ENCODE measurements at places on chromosomes 12 and 14. TPM values are rescaled to one million over a fixed set of nuclear protein-coding genes. Genes with fewer than 3 reads are reported as not detected.

- no peak for ATAC-seq
These were observed 48.1 kb downstream of the VWF start for GRCh38 chr12:6076346-6076745.

- no peak for ATAC-seq
These were observed 6.4 kb upstream of the SLC48A1 start for GRCh38 chr12:47766502-47767215.

DNA sequence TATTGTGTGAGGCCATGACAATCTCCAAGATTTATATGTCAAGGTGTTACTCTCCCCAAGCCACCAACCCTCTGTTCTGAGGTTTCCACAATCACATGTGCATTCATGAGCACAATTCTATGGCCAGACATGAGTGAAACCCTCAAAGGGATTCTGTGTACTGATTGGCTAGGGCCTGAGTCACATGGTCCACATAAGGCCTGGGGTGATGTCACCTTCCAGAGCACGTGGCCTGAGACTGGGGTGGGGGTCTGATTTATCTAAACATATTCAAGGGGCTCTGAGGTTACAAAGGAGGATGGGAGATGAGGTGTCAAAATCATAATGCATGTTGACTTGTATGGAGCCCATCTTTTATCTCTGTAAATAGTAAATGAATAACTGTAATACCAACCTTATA, 1369.9 kb upstream of the TMEM132C start:
- ATAC-seq, result no peak

DNA sequence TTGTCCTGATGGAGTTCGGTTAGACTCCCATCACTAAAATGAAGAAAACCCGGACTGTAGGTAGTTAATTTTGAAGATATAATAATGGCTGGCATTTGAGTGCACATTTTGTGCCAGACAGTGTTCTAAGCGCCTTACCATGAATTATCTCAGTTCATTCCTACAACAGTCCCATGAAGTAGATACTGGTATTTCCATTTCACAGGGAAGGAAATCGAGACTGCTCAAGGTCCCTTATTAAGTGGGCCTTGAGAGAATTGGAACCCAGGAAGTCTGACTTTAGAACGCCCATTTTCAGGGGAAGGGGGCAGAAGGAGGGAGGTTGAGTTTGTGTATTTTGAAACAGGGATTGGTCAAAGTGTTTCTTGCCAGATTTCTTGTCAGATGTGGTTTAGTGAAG, 855 bp downstream of the MNAT1 start:
- ATAC-seq, result no peak

DNA sequence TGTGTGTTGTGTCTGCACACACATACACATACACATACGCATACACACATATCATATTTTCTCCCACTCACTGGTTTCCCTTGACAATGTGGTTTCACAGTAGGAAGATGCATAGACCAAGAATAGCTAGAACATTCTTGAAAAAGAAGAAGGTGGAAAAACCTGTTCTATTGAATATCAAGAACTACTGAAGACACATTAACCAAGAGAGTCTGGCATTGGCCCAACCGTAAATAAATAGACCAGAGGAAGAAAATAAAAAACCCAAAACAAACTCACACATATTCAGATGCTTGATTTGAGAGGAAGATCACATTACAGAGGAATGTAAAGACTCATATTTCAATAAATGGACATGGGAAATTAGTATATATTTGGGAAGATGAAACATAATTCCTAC, 311.3 kb downstream of the FOXG1 start:
- no peak for ATAC-seq

- ATAC-seq, result peak; percentile 37
These were observed 17.9 kb downstream of the ZDHHC22 start for GRCh38 chr14:77123381-77124325.

GRCh38 chr12:51188359-51189051, 15.6 kb upstream of the TFCP2 start:
- ATAC-seq, result no peak

DNA sequence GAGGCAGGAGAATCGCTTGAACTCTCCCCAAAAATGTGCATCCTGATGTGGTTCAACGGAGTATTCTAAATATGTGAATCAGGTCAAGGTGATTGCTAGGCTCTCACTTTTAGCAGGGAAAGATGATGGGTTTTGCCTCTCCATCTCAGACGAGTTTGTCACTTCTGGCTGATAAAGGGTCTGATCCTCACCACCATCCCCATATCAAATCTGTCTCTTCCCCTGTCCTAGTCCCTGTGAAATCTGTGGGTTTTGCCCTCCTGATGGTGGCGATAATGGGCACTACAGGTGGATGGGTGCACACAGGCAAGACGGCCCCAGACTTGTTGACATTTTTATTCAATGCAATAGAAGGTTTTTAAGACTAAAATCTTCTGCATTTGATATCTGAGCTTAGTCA, 384.6 kb downstream of the GLT1D1 start:
- no peak for ATAC-seq

DNA sequence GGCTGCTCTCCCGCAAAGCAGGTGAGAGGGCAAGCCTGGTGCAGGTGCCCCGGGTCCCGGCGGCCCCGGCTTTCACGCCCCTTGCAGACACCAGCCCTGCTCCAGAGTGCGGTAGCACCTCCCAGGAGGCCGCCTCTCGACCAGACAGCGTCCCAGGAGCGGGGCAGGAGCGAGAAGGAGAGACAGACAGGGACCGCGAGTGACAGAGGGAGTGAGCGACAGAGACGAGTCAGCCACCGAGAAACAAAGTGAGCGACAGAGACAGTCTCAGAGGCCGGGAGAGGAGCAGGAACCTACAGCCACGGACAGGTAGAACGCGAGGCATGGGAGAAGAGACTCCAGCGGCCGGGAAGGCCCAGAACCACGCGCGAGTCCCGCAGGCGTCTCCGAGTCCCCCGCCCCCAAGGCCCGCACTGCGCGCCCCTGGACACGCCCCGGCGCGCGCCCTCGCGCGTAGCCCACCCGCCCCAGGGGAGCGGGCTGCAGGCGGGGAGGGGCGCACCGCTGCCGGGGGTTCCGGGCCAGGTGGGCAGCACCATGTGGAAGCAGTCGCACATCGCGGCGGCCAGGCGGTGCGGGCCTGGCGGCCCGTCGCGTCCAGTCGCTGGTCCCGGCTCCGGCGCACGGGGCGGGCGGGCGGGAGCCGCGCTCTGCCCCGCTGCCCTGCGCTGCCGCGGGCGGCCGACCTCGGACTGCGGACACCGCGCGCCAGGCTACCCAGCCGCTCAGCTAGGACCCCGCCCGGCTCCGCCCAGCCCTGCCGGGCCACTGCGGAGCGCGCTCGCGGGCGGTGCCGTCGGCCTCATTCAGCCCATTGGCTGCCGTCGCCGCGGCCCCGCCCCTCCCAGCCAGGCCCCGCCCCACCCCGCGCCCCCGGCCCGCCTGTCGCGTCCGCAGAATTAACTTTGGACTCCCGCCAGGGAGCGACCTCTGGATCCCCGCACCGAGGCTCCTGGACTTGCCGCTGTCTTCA, at the start of gene AHNAK2:
TSS of gene AHNAK2 (minus strand) at position 694 of the 973 bp plus-strand sequence. CDS start at position 557, 137 bp downstream.
- peak; percentile 84 for ATAC-seq

GRCh38 chr12:12586879-12587675, 24.4 kb upstream of the DUSP16 start:
- ATAC-seq, result no peak

GRCh38 chr14:54816450-54816849, 86.2 kb downstream of the GCH1 start:
- no peak for ATAC-seq

GRCh38 chr12:130162745-130163460, 639 bp downstream of the FZD10 start:
- ATAC-seq, result no peak

GRCh38 chr12:118866346-118866745, 115.0 kb upstream of the SRRM4 start:
- no peak for ATAC-seq

- no peak for ATAC-seq
These were observed 2.6 kb downstream of the NKX2-1 start for GRCh38 chr14:36517242-36518030.

DNA sequence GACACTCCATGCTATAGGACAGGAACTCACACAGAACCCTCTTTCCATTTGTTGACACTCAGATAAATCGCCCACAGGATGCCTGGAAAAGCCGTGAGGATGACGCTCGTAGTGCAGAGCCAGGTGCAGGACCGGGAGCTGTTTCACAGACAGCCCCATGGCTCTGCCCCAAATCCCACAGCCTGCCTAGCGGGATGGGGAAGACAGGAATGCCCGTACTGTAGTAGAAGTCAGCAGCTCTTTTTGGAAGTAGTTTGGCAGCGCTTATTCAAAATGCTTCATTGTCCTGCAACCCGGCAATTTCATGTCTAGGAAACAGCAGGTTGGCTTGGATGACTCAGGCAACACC, 41.6 kb downstream of the JAG2 start:
- ATAC-seq, result no peak

DNA sequence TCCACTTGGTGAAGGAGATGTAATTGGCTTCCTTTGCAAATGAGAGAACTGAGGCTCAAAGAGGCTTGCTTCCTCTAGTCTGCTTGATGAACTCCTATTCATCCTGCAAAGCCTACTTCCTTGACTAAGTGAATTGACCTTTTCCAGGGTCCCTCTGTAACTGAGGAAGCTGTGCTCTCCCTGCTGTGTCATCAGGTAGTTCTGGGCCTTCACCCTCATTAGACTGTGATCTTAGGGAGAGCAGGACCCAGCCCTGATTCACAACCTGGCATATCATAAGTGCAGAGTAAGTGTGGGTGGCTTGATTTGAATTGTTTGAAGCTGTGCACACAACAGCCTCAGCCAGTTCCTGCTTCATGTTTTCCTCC, 16.3 kb downstream of the ASB2 start:
- peak; percentile 57 for ATAC-seq

GRCh38 chr12:67498991-67499390, 149.6 kb upstream of the DYRK2 start:
- no peak for ATAC-seq

GRCh38 chr12:101078536-101079285, 131.3 kb downstream of the SLC5A8 start:
- ATAC-seq, result no peak

DNA sequence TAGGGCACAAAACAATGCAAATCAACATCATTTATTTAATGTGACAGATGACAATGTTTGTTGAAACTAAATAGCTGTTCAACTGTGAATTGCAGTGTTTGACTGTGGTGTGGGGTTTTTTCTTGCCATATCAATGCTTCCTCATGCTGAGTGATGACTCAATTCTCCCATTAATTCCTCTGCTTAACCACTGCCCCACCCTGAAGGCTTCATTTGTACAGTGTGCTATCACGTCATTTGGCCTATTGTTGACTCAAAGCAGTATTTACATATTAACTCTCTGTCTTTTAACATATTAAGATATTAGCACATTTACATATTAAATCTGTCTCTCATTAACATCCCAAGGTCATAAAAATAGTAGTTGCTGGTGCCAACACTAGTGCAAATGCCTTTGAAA, 164.8 kb upstream of the NRXN3 start:
- peak; percentile 38 for ATAC-seq

DNA sequence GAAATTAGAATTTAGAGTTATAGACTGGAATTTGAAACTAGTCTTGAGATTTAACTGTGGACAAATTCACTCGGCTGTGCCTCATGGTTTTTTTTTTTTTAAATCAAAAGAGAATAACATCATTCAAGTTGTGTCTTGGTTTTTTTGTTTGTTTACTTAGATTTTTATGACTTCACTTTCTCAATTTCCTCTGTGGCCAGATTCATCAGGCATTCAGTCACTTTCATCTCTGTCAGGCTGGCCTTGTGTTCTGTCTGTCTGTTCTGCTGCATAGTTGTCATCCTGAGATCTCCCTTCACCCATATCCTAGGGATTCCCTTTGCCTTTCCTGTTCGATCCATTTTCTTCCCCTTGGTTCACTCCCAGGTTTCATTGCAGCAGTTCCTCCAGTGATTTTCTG, 10.0 kb downstream of the MARK3 start:
- ATAC-seq, result peak; percentile 79

DNA sequence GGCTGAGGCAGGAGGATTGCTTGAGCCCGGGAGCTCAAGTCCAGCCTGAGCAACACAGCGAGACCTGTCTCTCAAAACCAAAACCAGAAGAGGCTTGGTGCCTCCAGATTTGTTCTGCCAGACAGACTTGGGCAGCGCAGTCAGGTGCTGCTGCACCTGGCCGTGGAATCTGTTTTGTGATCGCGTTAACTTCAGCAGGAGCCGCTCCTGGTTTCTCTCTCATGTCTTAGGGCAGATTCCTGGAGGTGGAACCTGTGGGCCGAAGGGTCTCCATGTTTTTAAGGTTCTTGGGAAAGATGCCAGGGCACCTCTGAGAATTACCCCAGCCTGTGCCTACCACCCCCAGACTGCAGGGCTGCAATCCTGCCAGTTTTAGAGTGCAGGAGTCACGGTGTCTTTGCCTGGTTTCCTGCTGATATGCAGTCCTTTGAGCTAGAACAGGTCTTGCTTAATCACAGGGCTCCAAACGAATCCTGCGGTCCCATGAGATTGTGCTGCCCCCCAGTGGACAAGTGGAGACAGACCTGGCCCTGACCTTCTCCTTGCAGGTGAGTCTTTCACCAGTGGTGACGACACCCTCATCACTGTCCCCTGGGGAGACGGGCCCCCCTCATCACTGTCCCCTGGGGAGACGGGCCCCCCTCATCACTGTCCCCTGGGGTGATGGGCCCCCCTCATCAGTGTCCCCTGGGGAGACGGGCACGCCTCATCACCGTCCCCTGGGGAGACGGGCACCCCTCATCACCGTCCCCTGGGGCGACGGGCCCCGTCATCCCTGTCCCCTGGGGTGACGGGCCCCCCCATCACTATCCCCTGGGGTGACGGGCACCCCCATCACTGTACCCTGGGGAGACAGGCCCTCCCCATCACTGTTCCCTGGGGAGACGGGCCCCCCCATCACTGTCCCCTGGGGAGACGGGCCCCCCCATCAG, 37.6 kb downstream of the PACS2 start:
- peak; percentile 98 for ATAC-seq

DNA sequence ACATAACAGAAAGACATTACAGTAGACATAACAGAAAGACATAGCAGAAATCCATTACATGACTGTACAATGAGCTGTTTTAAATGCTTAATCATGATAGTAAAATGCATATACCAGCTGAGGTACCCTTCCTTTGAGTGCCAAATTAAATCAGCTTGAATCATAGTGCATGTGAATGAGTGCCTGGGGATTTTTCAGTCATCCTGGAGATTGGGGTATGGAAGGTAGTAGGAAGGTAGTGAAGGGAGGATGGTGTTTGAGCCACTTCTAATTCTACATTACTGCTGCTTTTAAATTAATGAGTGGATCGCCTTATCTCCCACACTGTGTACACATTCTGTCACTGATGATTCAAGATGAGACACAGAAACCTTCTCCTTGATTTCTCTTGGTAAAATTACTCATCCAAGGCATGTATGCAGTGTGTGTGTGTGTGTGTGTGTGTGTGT, 534.2 kb downstream of the LRFN5 start:
- no peak for ATAC-seq

GRCh38 chr12:108457734-108458361, 57.2 kb upstream of the FICD start:
- no peak for ATAC-seq

- ATAC-seq, result no peak
These were observed 40.4 kb upstream of the BICD1 start for GRCh38 chr12:32066206-32066605.

SYT1 gene
- total RNA-seq, result not detected

TAS2R30 gene
- 4.0 TPM for total RNA-seq

SMCO2 gene
- total RNA-seq, result 0.41 TPM

KERA gene
- total RNA-seq, result not detected

DNAI7 gene
- total RNA-seq, result not detected

BAZ1A gene
- total RNA-seq, result 53.3 TPM

All from activated T-helper 17 cell treated with anti-CD3 and anti-CD28 coated beads, Interleukin-2, amount 50 U/mL, for 72 hours (primary cell).